ENCODE measurements at places on chromosomes 5 and 9.

DNA sequence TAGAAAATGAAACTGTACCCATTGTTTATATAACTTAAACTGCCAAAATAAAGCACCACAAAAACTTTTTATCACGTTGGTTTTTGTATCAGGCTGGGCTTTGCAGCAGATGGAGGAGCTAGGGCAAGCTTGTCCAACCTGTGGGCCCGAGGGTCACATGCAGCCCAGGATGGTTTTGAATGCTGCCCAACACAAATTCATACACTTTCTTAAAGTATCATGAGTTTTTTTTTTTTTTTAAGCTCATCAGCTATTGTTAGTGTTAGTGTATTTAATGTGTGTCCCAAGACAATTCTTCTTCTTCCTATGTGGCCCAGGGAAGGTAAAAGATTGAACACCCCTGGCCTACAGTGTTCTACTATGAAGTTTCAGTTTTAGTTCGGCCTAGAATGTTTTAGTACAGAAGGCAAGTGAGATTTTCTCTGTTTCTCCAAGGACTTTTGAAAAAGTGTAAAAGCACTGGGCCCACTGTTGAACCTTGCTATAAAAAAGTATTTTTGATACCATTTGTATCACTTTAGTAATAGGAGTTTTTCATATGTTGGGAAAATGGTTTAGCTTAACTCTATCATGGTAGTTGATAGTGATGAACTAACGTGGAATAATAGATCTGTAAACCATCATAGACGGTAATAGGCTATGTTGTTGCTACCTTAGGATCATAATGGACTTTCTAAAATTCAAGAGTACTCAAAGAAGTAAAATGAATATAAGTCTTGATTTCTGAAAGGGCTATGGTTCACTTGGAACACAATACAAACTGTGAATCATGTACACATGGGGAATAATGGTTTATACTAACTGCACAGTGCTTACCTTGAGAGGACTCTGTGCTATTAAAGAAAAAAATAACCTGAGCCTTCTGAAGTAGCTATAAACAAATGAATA lies 2.9 kb downstream of the CDKN2A start:
- no peak for DNase-seq

DNA sequence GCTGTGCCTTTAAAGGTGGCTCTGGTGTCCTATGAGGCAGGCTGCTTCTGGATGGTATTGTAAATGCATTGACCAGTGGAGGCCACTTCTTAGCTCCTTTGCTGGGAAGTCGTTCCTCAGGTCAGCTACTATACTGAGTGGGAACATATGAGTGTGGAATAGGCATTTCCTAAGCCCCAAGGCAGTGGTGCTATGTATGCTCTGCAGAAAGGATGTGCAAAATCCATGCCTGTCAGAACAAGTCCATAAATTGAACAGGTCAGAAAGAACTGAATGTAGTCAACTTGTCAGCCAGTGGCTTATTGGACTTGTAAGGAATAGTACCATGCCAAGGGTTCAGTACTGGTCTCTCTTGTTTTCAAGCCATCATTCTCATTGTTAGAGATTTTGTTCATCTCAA lies 216.4 kb downstream of the CDH10 start:
- no peak for DNase-seq

- DNase-seq, result no peak
Measured at GRCh38 chr5:10021248-10021647, 228.4 kb downstream of the ATPSCKMT start.

- DNase-seq, result no peak
Measured at GRCh38 chr9:33354651-33355211, 47.6 kb downstream of the AQP7 start.

GRCh38 chr5:119363936-119364335 lies 8.1 kb downstream of the TNFAIP8 start:
- DNase-seq, result no peak

DNA sequence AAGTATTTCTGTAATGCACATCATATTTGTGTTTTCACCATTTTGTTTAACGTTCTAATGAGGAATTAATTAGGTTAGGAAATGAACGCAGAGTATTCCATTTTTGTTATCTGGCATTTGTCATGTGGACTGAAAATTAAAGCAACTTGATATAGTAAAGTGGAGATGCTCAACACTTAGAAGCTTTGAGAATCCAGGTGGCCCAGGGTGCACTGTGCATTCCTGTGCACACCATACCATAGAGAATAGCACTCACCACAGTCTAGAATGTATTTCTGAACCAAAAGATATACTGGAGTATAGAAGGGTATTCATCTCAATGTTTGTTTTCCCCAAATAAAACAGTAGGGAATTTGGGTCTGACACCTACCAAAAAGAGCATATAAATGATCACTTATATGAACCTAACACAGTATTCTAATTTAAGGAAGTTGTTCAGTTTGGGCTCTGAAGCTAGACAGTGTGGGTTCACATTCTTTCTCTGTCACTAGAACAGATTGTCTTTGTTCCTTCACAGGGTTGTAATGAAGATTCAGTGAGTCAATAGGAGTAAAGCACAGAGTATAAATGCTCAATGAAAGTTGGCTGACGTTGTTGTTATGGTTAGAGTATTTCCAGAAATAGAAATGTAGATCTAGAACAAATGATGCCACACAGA lies 125.6 kb upstream of the DMRT1 start:
- DNase-seq, result no peak

- no peak for DNase-seq
Measured at GRCh38 chr5:127871503-127872153, 168.4 kb downstream of the CCDC192 start.

- DNase-seq, result peak; percentile 56
Measured at GRCh38 chr5:128101676-128102075, 18.1 kb downstream of the SLC12A2 start.

DNA sequence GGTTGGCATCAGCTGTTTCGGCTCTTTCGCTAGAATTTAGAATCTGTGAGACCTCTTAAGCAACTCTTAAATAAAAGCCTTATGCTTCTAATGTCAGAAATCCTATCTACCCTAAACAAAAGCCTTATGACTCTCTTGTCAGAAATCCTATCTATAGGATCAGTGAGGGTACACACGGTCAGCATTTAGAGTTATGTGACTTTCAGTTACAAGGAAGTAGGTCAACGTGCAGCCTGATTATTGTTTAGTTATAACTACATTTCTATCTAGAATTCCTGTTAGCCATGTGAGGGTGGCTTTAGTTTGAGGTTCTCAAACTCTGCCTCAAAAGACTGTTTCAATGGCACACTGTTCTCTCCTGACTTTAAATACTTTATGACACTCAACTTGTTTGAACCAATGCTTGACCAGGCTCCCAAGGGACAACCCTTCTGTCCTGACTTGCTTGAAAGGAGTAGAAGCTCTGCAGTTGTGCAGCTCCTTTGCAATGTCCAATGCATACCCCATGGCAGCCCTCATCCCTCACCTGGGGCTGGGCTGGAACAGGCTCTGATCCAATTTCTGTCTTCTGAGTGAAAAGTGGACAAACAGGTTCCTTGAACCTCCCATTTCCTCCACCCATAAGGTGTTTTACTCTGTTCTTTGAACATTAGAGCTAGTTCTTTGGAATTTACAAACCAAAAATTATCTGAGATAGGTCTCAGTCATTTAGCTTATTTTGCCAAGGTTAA lies 251.6 kb upstream of the PIK3R1 start:
- no peak for DNase-seq

- DNase-seq, result no peak
Measured at GRCh38 chr5:88889189-88890069, 6.4 kb upstream of the MEF2C start.

- DNase-seq, result no peak
Measured at GRCh38 chr9:124781967-124782660, 5.2 kb downstream of the OLFML2A start.
